Inflammatory macrophage treated with lipopolysaccharide for 4 hours (primary cell): ENCODE measurements at places on chromosomes 12 and 14.
A peak's percentile ranks its signal among the peaks of the same experiment; 100 is the strongest.

DNA sequence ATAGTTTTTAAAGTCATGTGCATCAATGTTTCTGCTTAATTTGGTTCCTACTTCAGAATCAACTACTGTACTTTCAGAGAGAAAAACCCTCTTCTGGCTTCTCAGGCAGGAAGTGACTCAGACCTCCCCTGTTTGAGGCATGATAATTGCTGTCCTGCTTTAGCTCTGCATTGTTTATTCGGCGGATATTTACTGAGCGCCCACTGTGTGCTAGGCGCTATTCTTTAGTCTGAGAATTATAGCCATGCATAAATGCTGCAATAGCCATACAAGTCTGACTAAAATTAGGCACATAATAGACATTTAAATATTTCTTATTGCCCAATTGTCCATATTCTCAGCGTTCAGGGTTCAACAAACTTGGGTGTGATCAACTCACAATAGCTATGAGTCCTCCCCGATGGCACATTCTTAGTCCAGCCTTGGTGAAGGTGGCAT lies 6.1 kb upstream of the AMIGO2 start:
- DNase-seq: peak; percentile 62

DNA sequence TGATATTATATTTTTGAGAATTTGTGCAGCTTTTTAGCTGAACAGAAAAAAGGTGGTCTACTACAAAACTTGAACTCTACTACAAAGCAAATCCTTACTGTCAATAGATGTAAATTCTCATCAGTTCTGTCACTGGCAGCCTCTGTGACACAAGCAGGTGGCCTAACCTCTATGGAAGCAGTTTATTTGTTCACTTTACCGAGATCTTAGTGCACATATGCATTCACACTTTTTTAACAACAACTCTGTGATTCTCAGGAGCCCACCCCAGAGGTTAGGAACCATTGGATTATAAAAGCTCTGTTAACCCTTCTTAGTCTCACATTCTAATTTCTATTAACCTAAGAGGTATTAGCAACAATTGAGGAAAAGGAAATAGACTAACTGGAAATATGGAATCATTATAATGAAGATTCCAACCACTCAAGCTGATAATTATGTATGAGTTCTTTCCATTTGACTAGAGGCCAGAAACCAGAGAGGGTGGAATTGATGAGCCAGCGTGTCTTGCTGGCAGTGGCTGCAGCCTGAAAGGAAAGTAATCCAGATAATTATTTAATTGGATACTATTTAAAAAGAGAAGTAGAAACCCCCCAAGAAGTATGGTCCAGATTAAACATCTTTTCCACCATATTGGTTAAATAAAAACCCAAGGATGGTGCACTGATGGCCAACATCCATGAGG lies 451.1 kb downstream of the TMEM117 start:
- no peak for DNase-seq

DNA sequence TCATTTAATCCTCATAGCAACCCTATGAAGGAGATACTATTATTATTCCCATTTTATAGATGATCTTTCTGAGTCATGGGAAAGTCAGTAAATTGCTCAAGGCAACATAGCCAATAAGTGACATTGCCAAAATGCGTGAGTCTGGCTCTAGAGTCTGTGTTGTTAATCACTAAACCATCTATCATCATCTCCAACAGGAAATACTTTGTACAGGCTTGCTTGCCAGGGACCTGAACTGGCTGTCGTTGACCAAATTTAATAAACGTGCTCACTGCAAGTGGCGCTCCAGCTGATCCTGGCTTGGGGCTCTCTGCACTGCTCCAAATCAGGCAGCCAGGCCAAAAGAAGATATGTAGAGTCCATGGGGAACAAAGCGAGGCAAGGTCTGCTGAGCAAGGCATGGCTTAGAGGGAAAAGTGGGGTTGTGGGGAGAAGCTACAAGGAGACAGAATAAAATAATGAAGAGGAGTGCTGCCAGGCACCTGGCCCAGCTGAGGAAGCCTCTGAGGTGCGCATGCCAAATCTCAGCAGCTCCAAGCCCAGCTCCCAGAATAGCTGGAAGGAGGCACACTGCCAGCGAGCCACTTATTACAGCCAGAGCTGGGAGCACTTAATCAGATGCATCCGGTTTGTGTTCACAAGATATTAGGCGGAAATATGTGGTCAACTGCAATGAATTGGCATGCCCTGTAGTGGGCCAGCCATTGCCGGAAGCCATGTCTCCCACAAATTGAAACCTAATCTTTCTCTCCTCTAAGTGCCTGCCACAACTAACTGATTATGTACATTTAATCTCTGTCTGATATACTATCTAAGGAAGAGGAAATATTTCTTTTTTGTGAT lies 43.3 kb upstream of the PTPRO start:
- DNase-seq: no peak

DNA sequence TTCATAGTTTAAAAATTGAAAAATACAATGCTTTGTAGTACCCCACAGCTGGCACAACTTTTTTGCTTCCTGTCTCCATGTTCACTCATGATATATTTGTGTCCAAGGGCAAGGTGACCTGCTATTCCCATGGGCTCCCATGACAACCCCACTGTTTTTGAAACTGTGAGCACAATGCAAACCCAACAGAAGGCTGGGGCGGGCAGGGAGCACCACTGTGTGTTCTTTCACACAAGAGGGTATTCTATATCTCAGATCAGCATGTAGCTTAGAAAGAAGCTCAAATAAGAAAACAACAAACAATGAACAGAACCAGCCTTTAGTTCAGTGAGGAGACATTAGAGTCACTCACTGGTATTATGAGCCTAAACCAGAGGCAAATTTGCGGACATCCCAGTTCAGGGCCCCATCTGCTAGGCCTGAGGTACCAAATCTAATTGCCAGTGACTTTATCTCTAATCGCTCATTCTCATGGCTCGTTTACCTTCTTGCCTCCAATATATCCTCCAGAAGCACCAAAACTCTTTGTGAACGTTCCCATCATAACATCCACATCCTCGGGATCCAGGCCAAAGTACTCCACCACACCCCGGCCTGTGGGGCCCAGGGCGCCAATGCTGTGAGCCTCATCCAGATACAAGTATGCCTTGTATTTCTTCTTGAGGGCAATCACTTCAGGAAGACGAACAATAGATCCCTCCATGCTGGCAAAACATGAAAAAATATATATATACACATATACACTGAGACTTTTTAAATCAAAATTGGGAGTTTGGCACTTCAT lies 56.4 kb upstream of the ISM2 start:
- no peak for DNase-seq

GRCh38 chr12:10967409-10967808 lies 19.3 kb downstream of the TAS2R50 start:
- DNase-seq: no peak

DNA sequence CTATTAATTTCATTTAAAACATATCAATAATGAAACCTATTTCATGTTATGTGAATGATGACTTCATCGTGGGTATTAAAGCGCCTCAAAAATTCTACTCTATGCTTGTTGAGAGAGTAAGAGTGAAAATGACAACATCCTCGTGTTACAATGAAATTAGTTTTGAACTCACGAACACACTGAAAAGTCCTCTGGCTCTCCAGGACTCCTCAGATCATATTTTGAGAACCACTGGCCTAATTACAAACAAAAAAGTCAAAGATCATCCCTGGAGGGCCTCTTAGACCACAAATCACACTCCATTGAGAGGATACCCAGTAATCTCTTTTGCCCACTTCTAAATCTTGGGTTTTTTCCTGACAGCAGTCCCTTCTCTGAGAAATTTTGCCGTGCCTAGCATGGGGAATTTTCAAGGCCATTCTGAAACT lies 19.1 kb downstream of the DAAM1 start:
- no peak for DNase-seq
